ENCODE measurements at places on chromosomes 11 and 22.

- no peak for DNase-seq
Measured at GRCh38 chr22:29633514-29634312, 30.3 kb downstream of the NF2 start.

- DNase-seq: no peak
Measured at GRCh38 chr11:115498354-115498753, 5.9 kb downstream of the CADM1 start.

DNA sequence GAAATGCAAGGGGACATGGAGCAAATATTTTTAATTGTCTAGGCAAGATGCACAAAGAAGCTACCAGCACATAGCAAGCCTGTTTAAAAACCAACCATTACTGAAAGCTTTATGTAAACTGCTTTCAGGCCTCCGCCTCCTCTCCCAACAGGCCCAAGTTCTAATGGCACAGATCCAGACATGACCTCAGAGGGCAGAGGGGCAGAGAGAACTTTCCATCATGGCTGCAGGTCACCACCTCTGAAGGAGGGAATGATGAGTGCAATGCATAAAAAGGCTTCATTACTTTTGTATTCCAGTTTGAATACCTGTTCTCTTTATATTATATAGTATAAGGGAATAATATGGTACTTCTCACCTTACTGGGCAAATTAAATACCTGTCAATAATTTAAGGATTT is 15.2 kb downstream of the DDX17 start:
- DNase-seq: no peak

DNA sequence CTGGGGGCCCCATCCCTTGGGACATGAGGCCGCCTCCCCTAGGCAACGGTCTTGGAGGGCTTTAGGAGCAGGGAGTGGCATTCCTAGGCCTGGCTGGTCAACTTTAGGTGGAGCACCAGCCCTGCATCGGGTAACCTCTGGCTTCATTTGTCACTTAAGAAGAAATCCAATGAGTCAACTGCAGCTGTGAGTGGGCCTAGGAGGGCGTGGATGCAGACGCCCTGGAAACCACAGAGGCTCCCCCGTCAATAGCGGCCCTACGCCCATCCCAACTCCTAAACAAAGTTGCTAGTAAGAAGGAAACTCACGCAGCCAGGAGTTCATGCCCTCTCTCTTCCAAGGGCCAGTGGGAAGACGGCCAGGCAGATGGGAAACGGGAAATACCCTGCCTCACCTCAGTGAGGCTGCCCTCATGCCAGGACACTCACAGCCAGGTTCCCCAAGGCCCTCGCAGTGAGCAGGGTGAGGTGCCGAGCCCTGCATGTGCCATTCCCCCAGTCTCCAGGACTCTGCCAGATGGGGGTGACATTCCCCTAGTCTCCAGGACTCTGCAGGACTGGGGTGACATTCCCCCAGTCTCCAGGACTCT is 20.8 kb downstream of the BID start:
- no peak for DNase-seq

- DNase-seq: no peak
Measured at GRCh38 chr11:75547617-75548058, 14.4 kb upstream of the SERPINH1 start.

DNA sequence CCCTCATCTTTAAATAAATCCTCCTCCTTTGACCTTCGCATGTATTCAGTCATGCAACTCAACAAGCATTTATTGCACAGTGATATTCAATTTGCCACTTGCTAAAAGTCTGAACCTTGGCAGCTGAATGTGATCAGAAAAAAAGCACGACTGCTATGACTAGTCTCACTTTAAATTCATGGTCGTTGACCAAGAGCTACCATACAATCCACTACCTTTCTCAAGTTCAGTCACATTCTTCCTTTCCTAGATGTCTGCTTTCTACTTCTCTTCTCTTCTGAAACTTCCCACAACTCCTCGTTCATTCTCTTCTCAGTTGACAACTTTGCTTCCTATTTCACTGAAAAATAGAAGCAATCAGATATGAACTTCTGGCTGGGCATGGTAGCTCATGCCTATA is 2.0 kb upstream of the SAA1 start:
- DNase-seq: no peak
